MG63 (cell line): ENCODE measurements at places on chromosomes 6 and 20. TPM values are rescaled to one million over a fixed set of nuclear protein-coding genes. Genes with fewer than 3 reads are reported as not detected.

Gene TRIM40
- not detected in 2 replicates for total RNA-seq

Gene DEFB128
- total RNA-seq, result not detected in 2 replicates

Gene PAX1
- not detected in 2 replicates for total RNA-seq

Gene TGM2
- 82.5 and 111 TPM in 2 replicates for total RNA-seq

Gene TRDN
- not detected in 2 replicates for total RNA-seq

DNA sequence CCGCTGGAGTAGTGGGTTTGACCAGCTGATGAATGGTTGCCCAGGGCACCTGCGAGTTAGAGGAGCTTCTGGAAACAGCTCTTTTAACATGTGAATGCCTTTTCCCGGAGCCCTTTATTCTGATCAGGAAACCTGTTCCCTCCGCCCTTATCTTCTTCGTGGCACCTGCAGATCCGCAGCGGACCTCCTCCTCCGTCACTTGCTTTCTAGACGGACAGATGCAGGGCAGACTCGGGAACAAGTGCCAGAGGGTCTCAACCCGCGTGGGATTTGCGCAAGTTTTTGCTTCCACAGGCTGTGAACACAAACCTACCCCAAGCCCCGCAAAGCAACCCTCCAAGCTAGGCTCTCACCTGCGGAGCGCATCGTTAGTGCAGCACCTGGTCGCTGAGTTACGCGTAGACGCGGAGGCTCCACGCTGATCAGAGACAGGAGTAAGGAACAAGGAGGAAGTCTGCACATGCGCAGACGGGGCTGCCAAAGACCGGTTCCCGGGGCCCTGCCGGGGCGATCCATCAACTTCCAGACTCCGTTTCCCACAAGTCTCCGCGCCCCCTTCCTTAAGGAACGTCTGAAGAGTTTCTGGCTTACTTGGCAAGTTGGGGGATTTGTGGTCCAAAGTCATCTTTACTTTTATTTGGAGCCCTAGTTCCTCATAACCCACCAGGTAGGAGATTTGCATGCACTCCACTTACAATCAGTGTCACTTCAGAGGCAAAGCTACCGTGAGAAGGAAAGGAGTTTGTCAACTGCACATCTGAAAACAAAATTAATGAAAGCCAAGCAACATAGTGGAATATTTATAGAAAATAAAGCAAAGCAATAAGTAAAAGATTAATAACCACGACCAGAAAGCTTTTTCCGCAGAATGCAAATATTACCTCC is 52.7 kb upstream of the ELMO2 start:
- DNase-seq, result no peak

DNA sequence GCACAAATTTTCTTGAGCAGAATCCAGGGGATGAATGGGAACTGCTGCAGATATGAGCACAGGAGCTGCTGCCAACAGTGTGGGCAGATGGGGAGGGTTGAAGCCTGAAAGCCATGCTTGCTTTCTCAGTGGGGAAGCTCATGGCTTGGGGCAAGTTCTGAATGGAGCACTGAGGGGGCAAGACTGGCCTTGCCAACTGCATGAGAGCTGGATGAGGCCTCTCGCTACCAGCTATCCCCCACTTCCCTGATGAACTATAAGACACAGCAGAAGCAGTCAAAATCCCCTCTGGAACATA is 28.3 kb downstream of the TREM1 start:
- DNase-seq, result no peak

- no peak for DNase-seq
Observed at GRCh38 chr6:15658181-15658744, 4.6 kb downstream of the DTNBP1 start.

DNA sequence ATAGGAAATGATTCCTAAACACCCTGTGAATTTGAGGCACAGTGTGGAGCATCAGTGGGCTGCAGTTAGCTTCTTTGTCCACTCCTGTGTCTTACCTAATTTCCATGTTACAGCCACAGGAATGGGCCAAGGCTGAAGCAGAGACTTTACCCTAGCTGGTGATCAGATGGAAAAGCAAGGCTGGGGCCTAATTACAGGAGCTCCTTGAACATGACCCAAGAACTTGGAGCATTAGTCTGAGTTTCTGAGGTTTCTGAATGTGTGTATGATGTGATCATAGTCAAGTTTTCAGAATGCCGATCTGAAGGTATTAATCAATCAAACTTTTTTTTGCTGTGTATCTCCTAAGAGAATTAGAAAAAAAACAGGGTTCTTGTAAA is 18.0 kb downstream of the HECA start:
- DNase-seq, result no peak
